ENCODE measurements at places on chromosomes 4 and X. TPM values are rescaled to one million over a fixed set of nuclear protein-coding genes. Genes with fewer than 3 reads are reported as not detected.

PPA2 gene
- total RNA-seq = 81.2 TPM

CCDC158 gene
- total RNA-seq = not detected

SPANXA2 gene
- total RNA-seq = not detected

MAGEH1 gene
- total RNA-seq = 7.6 TPM

GPR50 gene
- 0.22 TPM for total RNA-seq

CSAG2 gene
- total RNA-seq = not detected

DDX53 gene
- not detected for total RNA-seq

TCEAL5 gene
- not detected for total RNA-seq

ERAS gene
- not detected for total RNA-seq

MAGEA10 gene
- total RNA-seq = not detected

SRPX gene
- 6.2 TPM for total RNA-seq

UGT2B7 gene
- total RNA-seq = 0.16 TPM

UGT2B10 gene
- total RNA-seq = 0.09 TPM

CT45A10 gene
- 0.29 TPM for total RNA-seq

EXOC1L gene
- total RNA-seq = not detected

CITED1 gene
- total RNA-seq = 0.92 TPM

XK gene
- 0.39 TPM for total RNA-seq

C4orf50 gene
- not detected for total RNA-seq

UGT8 gene
- 0.13 TPM for total RNA-seq

FABP2 gene
- not detected for total RNA-seq

COL25A1 gene
- total RNA-seq = not detected

ARR3 gene
- total RNA-seq = not detected

DMP1 gene
- total RNA-seq = not detected

CPLX1 gene
- total RNA-seq = 0.57 TPM

PTPN13 gene
- total RNA-seq = 5.1 TPM

MAGEE1 gene
- total RNA-seq = 4.8 TPM

TAF7L gene
- total RNA-seq = not detected

MTMR8 gene
- total RNA-seq = 0.40 TPM

SPIN4 gene
- 5.4 TPM for total RNA-seq

DMD gene
- total RNA-seq = 0.01 TPM

AFM gene
- not detected for total RNA-seq

PABPC1L2B gene
- not detected for total RNA-seq

PSAPL1 gene
- total RNA-seq = 0.09 TPM

MEPE gene
- total RNA-seq = not detected

MAGEE2 gene
- total RNA-seq = not detected

COPS4 gene
- 39.0 TPM for total RNA-seq

NLGN3 gene
- total RNA-seq = 0.86 TPM

ARX gene
- total RNA-seq = 0.30 TPM

ANAPC10 gene
- 11.2 TPM for total RNA-seq

TMEM271 gene
- total RNA-seq = not detected

MXRA5 gene
- total RNA-seq = not detected

KIAA1210 gene
- not detected for total RNA-seq

POU3F4 gene
- not detected for total RNA-seq

IKBKG gene
- 45.0 TPM for total RNA-seq

PAGE1 gene
- not detected for total RNA-seq

UGT2A1 gene
- total RNA-seq = not detected

HOPX gene
- not detected for total RNA-seq

CRMP1 gene
- total RNA-seq = 2.5 TPM

FGD1 gene
- 6.8 TPM for total RNA-seq

MORF4L2 gene
- 1,166 TPM for total RNA-seq

TMEM144 gene
- total RNA-seq = 3.1 TPM

ACOX3 gene
- total RNA-seq = 8.7 TPM

PNMA5 gene
- total RNA-seq = not detected

FGF2 gene
- 63.0 TPM for total RNA-seq

BTK gene
- total RNA-seq = 0.15 TPM

AKAP14 gene
- total RNA-seq = not detected

CXCL11 gene
- 0.23 TPM for total RNA-seq

GIMD1 gene
- total RNA-seq = not detected

All from A549 treated with CpdA at 1 μM for 4 hours (cell line).